ENCODE measurements at places on chromosomes 4 and X.

- no peak for DNase-seq
Measured at GRCh38 chr4:117957571-117957970, 76.7 kb upstream of the NDST3 start.

DNA sequence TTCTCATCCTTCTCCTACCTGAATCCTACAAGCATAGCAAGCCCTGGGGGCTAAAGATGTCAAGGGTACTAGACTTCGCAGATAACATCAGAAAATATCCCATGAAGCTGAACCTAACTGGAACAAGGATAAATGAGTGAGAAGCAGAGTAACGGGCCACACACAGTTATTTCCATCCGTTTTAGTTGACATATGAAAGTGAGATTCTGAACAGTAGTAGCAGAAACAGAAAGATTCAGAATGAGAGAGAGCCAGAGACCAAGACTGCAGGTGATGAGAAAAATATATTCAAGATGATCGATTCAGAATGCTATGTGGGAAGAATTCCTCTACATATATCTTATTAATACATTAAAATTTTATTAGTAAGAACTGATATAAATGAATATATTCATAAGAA is 165.1 kb downstream of the TSPAN5 start:
- DNase-seq = no peak

- no peak for DNase-seq
Measured at GRCh38 chr4:52983563-52984303, 121.6 kb downstream of the RASL11B start.

- DNase-seq = no peak
Measured at GRCh38 chrX:144333429-144333828, 449.6 kb downstream of the UBE2NL start.

GRCh38 chr4:169758401-169758962 is 738 bp upstream of the HPF1 start:
- no peak for DNase-seq

- DNase-seq = peak; percentile 37
Measured at GRCh38 chr4:174135936-174136406, 147.5 kb downstream of the FBXO8 start.

DNA sequence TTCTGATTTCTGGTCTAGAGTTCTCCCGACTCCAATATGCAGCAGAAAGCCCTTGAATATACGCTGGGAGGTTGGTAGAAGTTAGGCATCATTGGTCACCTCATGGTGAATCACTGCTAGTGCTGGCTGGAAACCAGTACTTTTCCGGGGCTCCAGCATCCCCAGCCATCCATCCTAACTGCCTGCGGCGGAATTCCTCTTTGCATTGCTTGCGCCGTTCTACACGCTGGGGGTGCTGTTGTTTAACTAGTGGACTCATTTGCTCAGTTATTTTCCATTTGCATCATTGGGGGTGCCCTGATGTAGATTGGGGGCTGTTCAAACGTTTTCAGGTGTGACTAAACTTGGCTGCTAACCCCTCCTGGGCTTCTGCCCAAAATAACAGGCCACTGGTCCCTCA is 23.3 kb upstream of the GPR50 start:
- peak; percentile 87 for DNase-seq

- no peak for DNase-seq
Measured at GRCh38 chr4:160592258-160592657, 1489.4 kb downstream of the RAPGEF2 start.

- DNase-seq = no peak
Measured at GRCh38 chr4:25356068-25356467, 21.0 kb upstream of the ANAPC4 start.

DNA sequence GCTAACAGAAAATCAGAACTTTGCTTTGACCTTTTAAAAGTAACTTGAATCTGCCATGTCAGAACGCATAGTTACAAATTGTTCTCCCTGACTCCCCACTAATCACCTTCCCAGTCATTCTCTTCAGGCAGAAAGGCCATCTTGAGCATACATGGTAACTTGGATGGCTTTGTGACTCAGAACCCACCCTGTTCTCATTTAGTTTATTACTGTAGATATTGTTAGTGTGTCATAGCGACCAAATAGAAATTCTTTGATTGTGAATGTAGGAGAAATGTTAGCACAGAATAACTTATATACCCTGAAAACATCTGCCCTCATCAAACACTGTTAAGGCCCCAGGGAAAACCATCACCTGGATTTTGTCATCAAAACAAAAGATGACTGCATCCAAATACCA is 382.0 kb downstream of the MAGEB5 start:
- no peak for DNase-seq

Measured in ELF-1 (cell line).